Erythroblast (primary cell): ENCODE measurements at places on chromosomes 6 and 20.
A peak's percentile ranks its signal among the peaks of the same experiment; 100 is the strongest.

DNA sequence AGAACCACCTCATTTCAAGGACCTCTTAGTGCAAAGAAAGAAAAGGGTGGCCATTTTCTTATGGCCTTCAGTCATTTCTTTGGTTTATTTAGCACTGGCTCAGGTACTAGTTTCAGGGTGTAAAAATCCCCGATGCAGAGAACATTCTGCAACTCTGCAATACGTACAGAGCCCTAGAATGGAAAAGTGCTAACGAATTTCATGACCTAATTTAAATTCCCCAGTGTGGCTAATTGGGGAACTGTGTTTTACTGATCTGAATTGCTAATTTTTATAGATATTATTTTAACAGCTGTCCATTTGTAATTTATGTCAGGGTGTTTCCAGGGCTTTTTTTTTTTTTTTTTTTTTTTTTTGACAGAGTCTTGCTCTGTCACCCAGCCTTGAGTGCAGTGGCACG lies 160.7 kb downstream of the UST start:
- DNase-seq = no peak

GRCh38 chr6:6651335-6651734 lies 62.8 kb downstream of the LY86 start:
- no peak for DNase-seq

DNA sequence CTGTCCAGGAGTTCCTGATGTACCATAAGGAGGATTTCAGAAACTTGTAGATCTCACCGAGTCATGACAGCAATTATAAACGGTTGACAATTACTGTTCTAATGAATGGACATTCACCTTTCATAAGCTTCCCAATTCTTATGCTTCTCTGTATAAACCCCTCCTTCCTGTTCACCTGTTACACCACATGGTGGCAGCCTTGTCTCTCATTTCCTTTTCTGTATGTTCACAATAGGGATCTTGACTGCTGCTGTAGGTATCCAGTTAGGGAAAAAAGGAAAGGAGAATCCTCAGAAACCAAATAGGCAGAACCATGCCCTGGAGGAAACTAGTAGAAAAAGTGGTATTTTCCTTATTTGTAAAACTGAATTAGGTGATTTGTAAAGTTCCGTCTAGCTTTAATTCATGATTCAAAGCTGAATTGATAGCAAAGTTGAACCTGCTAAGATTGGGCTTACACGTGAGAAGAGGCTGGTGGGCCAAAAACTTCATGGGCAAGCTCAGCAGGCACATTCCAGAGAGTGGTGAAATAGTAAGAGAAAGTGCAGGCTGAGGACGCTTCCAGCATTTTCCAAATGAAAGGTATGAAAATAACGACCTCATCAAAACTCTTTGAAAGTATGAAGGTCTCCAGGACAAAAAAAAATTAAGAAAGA lies 29.0 kb upstream of the TBPL1 start:
- DNase-seq = peak; percentile 86

GRCh38 chr6:97053643-97054411 lies 129.3 kb downstream of the KLHL32 start:
- DNase-seq = peak; percentile 6

DNA sequence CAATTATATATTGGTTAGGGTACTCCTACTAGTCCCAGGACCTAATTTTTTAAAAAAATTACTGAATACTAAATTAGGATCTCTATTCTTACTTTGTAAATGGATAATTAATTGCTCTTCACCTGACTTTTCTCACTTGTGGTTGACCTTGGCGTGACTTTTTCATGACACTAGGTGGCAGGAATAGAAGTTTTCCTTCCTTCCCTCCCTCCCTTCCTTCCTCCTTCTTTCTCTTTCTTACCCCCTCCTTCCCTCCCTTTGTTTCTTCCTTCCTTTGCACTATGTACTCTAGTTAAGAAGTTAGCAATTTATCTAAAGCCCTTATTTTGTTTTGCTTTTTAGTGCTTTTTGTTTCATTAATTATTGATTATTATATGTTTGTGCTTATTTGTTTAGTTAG lies 20.4 kb upstream of the HBS1L start:
- peak; percentile 45 for DNase-seq

DNA sequence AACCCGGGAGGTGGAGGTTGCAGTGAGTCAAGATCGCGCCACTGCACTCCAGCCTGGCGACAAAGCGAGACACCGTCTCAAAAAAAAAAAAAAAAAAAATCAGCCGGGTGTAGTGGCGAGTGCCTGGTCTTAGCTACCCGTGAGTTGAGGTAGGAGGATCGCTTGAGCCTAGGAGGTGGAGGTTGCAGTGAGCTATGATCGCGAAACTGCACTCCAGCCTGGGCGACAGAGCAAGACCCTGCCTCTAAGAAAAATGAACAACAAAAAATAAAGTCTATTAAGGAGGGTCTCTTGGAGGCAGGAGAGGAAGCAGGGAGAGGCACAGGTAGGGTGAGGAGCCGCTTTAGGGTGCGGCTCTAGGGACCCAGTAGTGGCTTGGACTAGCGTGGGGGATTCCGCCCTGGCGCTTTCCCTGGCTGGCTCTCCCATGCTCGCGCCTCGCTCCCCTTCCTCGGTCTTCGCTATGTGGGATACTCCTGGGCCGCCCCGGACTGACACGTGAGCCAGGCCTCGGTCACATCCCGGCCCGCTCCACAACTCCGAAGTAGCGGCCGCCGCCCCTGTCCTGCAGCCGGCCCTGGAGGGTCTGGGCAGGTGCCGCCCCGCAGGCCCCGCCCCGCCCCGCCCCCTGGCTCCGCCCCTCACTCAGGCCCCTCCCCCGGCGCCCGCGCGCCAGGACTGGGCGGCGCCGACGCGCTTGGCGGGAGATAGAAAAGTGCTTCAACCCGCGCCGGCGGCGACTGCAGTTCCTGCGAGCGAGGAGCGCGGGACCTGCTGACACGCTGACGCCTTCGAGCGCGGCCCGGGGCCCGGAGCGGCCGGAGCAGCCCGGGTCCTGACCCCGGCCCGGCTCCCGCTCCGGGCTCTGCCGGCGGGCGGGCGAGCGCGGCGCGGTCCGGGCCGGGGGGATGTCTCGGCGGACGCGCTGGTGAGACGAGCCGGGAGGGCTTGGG lies at the start of gene MYBL2:
TSS of gene MYBL2 (plus strand) at position 739 of the 953 bp plus-strand sequence. CDS start at position 909, 170 bp downstream.
- peak; percentile 88 for DNase-seq

DNA sequence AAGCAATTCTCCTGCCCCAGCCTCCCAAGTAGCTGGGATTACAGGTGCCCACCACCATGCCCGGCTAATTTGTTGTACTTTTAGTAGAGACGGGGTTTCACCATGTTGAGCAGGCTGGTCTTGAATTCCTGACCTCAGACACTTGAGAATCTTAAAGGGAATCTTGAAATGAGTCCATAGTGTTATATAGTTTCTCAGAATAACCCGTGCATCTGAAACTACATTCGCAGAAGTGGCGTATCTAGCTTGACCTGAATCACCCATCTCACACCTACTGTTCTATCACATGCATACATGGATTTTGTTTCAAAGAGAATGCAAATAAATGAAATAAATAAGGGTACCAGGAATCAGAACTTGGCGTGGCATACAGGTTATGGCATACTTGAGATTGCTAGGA lies 65.0 kb downstream of the NCOA7 start:
- no peak for DNase-seq

DNA sequence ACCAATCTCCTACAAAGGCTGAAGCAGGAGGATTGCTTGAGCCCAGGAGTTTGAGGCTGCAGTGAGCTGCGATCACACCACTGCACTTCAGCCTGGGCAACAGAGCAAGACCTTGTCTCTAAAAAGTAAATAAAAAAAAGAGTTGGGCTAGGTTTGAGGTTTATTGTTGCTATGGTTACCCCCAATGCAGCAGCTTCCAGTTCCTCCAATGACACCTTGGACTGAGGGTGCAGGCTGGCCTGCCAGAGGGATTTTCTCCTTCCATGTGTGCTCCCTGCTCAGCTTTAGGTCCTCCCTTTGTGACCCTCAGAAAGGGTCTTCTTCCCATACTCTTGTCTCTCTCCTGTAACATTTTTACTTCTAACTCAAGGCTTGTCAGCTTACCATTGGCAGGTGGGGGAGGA lies 10.6 kb upstream of the TBC1D20 start:
- no peak for DNase-seq

- DNase-seq = no peak
Observed at GRCh38 chr6:105797983-105798453, 288.1 kb upstream of the PRDM1 start.

DNA sequence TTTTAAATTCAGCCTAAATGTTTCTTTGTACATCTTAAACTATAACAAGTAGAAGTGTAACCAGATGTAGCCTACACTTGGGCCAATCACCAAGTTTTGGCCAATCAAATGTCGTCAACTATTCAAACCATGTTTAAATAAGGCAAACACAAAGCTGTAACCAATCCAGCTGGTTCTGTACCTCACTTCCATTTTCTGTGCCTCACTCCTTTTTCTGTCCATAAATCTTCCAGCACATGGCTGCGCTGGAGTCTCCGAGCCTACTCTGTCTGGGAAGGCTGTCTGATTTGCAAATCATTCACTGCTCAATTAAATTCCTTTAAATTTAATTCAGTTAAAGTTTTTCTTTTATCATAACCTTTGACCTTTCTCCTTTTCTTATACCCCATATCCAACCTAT lies 7.7 kb upstream of the AHI1 start:
- DNase-seq = no peak

GRCh38 chr6:3186974-3187382 lies 29.6 kb upstream of the TUBB2A start:
- no peak for DNase-seq

- no peak for DNase-seq
Observed at GRCh38 chr20:58836616-58837204, 14.0 kb downstream of the GNAS-AS1 start.

DNA sequence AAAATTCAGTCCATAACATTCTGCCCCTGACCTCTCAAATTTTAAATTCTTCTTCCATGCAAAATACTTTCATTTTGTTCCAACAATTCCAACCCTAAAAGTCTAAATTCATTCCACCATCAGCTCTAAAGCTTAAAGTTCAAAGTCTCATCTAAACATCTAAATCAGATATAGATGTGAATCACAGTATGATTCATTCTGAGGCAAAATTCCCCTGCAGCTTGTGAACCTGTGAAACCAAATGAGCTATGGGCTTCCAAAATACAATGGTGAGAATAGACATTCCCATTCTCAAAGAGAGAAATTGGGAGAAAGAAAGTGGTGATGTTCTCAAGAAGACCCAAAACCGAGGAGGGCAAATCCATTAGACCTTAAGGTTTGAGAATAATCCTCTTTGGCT lies 309.8 kb downstream of the HIVEP2 start:
- no peak for DNase-seq

DNA sequence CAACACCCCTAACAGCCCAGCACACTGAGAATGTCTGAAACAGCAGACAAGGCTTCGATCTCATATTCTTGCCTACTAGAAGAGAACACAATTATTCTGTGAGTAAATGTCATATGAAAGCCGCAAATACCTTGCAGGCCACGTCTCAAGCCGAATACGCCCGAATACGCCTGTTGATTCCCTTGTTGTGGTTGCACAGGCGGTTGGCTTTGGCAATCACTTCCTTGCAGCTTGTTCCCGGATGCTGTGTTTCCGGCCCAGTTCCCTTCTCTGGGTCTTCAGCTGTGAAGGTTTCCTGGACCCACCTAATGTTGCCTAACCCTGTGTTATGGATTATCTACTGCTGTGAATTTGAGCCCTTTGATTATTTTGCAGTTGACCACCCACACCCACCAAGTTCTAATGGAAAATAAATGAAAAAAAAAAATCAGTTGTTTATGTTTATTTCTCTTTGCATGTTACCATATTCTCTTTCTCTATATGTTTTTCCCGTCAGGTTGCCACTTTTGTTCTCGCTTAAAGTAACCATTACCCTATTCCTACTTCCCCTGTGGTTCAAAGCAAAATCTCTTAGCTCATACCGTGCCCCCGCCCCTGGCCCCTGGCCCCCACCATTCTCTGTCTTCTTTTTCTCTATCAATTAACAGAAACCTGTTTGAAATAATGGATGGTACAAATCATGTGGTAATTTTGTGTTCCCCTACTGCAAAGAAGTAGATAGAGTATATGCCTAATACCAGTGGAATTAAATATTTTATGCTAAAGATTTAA lies 172.4 kb downstream of the ADGB start:
- DNase-seq = peak; percentile 29

GRCh38 chr6:19731282-19731681 lies 105.9 kb upstream of the ID4 start:
- no peak for DNase-seq

DNA sequence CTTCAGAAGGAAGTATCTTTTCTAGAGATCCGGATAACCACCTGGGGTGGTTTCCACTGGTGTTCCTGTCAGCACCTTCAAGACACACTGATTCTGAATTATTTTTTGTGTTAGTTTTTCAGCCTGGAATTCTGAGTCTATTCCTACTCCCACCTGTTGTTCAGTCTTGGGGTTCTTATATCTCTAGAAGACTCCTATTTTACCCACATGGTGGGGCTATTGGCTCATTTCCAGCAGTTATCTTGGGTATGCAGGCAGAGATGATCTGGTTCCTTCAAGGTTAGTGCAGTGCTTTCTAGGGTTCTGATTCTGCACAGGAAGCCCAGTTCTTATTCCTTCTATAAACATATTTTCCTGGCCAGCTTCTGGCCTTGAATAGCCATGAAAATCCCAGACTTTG lies 175.6 kb upstream of the PDE7B start:
- peak; percentile 26 for DNase-seq

- DNase-seq = no peak
Observed at GRCh38 chr20:7938058-7938457, 2.2 kb downstream of the HAO1 start.

DNA sequence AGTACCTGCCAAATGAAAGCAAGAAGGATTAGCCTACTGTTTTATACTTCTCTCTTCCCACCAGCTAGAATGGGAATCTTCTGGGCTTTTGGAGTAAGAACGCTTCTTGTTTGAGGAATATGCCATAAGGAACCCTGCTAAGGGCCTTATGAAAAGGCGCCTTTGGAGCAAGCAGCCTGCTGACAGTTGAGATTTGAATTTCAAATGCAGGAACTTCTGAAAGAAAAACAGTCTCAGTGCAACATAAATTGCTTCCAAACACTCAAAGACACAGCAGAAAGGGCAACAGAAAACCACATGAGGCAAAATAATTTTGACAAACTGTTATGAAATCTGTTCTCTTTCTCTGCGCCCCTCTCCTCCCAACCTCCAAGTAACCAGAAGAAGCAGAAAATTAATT lies 149.4 kb upstream of the B3GAT2 start:
- no peak for DNase-seq

GRCh38 chr6:37674161-37674560 lies 23.5 kb downstream of the MDGA1 start:
- DNase-seq = no peak

DNA sequence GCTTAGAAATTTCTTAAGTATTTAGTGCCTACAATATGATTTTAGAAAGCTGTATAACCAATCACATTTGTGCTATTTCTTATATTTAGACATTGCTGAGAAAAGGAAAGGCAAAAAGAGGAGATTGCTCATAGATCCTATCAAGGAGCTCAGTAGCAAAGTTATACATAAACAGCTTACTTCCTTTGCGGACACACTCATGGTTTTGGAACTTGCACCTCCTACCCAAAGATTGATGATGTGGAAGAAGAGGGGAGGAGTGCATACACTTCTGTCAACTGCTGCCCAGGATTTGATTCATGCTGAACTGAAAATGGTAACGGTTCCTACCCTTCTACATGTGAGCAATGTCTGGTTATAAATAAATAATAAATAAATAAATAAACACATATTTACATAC lies 16.7 kb downstream of the RAD21L1 start:
- DNase-seq = no peak
